ENCODE measurements at places on chromosomes 7 and 10. TPM values are rescaled to one million over a fixed set of nuclear protein-coding genes. Genes with fewer than 3 reads are reported as not detected.
A peak's percentile ranks its signal among the peaks of the same experiment; 100 is the strongest.

Gene FKBP14
- 13.4 TPM for total RNA-seq

Gene C10orf143
- total RNA-seq: 0.05 TPM

Gene TMEM184A
- total RNA-seq: 3.6 TPM

DNA sequence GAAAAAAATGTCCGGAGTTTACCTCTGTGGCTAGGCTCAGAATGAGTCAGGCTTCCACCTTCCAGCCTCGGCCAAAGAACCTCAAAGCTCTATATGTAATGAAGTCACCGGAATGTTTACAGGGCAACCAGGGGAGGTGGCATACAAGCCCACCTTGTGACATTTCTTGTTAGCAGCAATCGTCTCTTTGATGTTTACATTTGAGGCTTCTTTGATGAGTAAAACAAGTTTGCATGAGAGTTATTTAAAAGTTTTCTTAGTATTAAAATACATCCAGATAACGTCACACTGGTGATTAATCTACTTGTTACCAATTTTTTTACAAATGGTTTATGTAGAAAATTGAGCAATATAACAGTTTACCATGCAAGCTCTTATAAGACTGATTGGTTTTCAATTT lies 133.1 kb upstream of the ADAM12 start:
- peak; percentile 30 for DNase-seq

DNA sequence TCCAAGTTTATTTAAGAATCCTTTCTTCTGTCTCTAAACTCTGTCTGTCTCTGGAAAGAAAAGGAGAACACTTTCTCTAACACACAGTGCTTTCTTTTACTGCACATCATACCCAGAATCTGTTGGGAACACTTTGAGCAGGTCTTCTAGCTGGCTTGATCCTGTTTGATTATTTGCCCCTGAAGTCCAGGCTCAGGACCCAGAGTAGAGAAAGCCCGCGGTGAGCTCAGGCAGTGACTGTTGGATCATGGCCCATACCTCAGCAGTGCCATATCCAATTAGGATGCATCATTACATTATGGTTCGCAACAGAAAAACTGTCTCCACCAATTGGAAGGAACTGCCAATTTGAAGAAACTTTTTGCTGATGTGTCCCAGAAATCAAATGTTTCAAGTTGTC lies 51.4 kb downstream of the ATOH7 start:
- DNase-seq: no peak

DNA sequence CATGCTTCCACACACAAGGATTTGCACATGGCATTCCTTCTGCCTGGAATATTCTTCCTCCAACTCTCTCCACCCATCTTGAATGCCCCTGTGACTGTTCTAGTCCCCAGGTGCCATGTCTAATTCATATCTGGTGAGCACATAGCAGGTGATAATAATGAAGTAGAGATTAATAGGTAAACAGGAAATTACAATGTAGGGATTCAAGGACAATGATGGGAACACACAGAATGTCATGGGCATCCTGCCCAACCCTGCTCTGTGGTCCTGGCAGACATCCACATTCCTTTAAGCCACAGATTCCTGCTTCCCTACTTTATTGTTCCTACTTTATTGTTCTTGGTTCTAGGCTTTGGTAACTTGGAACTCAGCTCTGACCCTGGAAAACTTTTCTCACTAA lies 115.8 kb downstream of the THSD7A start:
- DNase-seq: peak; percentile 92

DNA sequence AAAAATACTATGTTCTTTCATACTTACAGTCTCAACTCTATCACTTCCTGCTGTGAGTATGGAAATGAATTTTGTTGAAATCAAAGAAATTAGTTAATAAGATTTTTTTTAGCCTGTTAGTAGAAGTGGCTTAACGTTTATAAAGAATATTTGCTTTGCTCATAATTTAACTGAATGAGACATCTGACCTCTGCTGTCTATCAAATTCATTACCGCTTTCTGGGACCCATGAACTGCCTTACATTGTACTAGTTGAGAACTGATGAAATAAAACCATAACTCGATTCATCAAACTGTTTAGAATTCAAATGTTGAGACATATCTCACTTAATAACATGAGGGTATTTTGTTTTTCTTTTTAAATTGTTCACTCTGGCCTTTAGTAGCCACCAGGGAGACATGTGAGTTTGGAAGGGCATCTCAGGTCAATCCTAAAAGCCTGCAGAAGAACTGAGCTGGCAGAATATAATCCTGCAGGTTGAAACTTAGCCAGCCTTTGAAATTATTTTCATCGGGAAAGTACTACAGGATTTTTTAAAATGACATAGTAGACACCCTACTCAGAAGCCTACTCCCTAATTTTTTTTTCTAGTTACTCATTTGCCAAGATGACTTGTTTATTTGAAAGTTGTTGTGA lies 78.7 kb downstream of the KIAA1217 start:
- no peak for DNase-seq

- no peak for DNase-seq
Observed at GRCh38 chr10:133274751-133275683, 1.7 kb downstream of the ADAM8 start.

Measured in A172 (cell line).